OCI-M1 (cell line): ENCODE measurements at places on chromosomes 16 and 17.
A peak's percentile ranks its signal among the peaks of the same experiment; 100 is the strongest.

- DNase-seq = no peak
Measured at GRCh38 chr16:86496262-86496928, 13.9 kb upstream of the FOXF1 start.

DNA sequence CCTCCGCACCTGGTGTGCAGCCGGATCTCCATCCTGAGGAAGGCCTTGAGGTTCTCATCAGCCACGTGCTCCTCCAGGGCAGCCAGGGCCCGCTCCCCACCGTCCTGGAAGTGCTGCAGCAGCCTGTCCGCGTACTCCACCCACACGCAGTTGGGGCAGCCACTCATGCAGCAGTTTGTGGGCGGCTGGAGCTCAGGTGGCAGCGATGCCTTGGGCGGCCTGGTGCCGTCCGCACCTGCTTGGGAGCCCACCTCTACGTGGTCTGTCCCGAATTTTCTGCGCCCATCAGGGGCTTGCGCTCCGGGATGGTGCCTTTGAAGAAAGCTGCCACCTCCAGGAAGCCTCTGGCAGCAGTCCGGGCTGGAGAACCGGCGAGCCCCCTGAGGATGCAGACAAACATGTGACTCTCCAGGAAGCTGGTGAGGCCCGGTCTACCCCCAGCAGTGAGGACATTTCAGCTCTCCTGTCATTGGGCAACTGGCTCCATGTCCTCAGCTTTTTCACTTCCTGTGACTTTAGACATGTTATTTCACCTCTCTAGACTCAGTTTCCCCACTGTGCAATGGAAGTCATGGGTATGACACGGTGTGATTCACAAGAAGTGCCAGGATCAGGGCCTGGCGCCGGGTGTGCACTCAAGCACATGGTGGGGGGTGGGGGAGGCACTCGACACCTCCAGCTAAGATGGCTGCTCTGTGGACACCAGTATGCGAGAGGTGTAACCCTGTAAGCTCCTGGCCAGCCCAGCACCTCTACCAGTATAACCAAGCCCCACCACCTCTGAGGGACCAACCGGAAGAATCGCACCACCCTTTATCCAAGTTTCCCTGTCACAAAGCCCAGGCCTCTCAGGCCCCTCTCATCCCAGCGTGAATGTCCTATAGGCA lies 957 bp downstream of the OXLD1 start:
- DNase-seq = peak; percentile 59

- no peak for DNase-seq
Measured at GRCh38 chr17:79544142-79544914, 66.5 kb downstream of the RBFOX3 start.

DNA sequence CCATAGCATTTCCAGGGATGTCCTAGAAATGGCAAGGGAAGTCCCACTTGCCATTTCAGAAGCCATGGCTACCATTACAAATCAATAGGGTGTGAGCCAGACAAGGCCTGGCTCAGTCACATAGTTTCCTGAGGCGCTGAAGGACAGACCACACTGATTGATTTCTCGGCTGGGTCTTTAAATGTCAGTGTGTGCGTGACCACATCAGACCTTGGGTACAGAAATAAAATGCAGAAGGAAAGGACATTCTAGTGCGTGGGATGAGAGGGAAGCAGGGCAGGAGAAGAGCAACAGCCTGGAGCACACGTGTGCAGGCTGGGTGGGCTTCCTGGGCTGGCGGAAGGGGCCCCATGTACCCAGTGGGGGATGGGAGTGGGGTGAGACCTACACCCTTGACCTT lies 58.7 kb upstream of the LYRM9 start:
- DNase-seq = no peak

- DNase-seq = peak; percentile 43
Measured at GRCh38 chr16:57802341-57803133, at the start of gene KIFC3. KIFC3 (minus strand) TSS chr16:57802491; CDS start chr16:57798243, 4,248 bp downstream.

DNA sequence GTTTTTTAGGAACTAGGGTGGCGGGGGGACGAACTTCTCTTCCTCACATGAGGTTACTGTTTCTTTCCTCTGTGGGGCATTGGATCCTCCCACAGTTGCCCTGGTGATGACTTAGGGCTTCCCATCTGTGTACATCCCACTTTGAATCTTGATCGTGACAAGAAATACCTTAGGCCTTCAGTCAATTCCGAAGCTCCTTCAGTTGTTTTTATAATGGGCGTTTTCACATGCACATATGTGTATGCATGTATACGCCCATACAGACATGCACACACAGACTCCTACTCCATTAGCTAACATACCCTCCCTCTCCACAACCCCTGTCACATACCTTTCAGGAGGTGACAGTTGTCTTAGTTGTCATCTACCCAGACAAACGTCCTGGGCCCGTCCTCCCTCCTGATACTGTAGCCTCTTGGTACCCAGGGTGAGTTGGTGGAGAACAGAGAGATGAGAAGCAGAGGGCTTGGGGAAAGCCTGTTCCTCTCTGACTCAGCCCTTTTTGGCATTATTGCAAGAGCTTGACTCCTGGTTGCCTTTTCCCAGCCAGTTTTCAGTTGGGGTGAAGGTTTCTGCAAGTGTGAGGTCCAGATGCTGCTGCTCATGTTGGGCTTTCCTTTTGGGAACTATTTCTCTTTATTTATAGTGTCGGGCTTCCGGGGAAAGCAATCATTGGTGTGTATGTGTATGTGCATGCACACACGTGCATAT lies 2.2 kb upstream of the AOC2 start:
- no peak for DNase-seq

- DNase-seq = peak; percentile 74
Measured at GRCh38 chr17:4969047-4969550, 1.5 kb upstream of the SPAG7 start.

- peak; percentile 1 for DNase-seq
Measured at GRCh38 chr16:82439678-82440293, 187.0 kb upstream of the CDH13 start.

DNA sequence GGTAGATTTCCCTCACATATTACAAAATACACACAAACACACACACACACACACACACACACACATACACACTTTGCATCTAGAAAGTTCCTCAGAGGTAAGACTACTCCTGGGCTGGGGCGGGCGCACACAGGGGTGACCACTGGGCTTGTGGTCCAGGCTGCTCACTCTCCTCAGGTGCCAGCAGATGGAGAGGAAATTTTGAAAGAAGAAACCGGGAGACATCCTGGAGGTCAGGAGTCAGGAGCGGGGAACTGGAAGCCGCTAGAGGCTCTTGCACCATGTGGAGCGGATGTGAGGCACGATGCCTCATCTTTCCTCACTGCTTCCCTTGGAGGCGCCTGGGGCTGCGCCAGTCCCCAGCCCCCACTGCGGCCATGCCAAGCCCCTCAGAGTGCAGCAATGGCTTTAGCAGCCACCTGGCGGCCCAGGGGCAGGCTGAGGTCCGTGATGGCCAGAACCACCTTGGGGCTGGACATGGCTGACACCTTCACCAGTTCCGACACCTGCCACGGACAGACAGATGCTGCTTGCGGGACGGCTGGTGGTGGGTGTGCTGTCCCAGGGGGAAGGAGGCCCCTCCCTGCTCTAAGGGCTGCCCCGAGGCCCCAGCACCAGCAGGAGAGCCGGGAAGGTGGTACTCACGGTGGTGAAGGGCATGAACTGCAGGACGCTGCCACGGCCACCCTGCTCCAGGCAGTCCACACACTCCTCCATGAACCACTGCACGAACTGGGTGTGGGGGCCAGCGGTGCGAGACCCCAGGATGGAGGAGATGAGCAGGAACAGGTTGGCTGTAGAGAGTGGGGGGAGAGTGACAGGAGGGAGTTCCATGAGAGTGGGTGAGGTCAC lies 4.1 kb downstream of the CSF3 start:
- DNase-seq = no peak

- DNase-seq = peak; percentile 81
Measured at GRCh38 chr17:36544044-36544306, 744 bp upstream of the GGNBP2 start.

DNA sequence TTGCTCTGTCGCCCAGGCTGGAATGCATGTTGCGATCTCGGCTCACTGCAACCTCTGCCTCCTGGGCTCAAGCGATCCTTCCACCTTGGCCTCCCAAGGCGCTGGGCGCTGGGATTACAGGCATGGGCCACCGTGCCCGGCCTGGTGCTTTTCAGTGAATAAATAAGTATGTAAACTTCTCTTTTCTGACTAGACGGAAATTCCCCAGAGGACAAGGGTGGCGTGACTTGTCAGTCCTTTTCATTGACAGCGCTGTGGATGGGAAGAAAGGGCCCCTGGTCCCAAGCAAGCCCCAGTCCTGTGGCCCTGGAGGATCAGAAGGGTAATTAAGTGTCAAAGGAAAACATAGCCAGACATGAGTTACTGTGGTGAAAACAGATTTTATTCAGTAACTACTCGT lies 9.6 kb upstream of the SPN start:
- DNase-seq = peak; percentile 43

DNA sequence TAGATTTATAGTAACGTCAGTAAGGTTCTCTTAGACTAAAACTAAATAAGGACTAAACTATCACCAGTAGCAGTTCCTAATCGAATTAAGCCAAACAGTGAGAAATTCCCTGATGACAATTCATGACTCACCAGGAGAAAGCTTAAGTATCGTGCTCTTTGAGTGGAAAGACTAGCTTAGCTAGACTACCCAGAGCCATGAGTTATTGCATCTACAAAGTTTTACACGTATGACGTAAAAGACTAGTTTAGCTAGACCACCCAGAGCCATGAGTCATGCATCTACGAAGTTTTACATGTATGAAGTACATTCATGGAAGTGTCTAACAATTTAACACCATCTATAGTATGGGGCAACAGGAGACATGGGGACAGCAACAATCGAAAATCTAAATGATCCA lies 36.6 kb downstream of the UBE2G1 start:
- no peak for DNase-seq

DNA sequence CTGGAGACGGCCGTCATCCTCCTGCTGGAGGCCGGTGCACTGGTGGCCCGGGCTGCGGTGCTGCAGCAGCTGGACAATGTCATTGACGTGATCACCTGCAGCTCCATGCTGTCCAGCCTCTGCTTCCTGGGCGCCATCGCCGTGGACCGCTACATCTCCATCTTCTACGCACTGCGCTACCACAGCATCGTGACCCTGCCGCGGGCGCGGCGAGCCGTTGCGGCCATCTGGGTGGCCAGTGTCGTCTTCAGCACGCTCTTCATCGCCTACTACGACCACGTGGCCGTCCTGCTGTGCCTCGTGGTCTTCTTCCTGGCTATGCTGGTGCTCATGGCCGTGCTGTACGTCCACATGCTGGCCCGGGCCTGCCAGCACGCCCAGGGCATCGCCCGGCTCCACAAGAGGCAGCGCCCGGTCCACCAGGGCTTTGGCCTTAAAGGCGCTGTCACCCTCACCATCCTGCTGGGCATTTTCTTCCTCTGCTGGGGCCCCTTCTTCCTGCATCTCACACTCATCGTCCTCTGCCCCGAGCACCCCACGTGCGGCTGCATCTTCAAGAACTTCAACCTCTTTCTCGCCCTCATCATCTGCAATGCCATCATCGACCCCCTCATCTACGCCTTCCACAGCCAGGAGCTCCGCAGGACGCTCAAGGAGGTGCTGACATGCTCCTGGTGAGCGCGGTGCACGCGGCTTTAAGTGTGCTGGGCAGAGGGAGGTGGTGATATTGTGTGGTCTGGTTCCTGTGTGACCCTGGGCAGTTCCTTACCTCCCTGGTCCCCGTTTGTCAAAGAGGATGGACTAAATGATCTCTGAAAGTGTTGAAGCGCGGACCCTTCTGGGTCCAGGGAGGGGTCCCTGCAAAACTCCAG lies 1.1 kb downstream of the MC1R start:
- no peak for DNase-seq

DNA sequence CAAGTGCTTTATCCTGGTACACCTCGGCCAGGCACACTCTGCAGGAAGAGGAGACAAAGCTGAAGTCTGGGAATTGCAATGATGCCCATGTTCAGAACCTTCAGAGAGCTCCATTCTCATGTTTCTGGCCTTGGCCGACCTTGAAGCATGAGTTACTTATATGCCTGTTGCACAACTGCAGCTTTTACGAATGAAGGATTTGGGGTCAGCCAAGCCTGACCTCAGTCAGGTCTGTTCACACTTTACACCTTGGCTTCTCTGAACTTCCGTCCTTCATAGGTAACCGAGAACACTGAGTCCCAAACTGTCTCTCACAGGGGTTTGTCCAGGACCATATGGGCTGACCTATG lies 66.7 kb downstream of the GTF3C1 start:
- no peak for DNase-seq

- peak; percentile 74 for DNase-seq
Measured at GRCh38 chr17:27545562-27546229, 85.3 kb upstream of the LGALS9 start.

DNA sequence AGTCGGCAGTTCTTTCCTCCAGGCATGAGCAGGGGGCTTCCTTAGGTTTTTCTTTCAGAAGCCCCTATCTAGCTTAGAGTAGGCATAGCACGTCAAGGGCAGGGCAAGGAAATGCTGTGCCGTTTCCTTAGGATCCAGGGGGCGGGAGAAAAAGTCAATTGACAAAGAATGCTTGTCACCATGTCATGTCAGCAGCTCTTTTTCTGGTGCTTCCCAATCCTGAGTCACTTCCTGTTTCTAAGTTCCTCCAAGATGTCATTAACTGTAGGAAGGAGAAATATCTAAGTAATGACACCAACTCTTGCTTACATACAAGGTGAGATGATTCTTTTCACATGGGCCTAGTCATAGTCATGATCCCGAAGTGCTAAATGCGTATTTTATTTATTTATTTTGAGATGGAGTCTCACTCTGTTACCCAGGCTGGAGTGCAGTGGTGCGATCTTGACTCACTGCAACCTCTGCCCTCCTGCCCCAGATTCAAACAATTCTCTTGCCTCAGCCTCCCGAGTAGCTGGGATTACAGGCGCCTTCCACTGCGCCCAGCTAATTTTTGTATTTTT lies 35.2 kb downstream of the GJC1 start:
- DNase-seq = peak; percentile 59

DNA sequence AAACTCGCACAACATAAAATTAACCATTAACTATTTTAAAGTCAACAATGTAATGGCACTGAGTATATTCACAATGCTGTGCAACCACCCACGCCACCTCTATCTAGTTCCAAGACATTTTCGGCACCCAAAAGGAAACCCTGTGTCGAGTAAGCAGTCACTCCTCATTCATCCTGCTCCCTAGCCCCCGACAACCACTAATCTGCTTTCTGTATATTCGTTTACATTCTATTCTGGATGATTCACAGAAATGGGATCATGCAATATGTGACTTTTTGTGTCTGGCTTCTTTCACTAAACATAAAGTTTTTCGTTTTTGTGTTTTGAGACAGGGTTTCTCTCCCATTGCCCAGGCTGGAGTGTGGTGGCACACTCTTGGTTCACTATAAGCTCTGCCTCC lies 42.2 kb upstream of the HAPSTR1 start:
- no peak for DNase-seq
